ENCODE measurements at places on chromosomes 6 and 20.

GRCh38 chr20:47411161-47411560 lies 54.7 kb upstream of the ZMYND8 start:
- DNase-seq, result no peak

GRCh38 chr20:44771172-44771535 lies 25.5 kb downstream of the KCNK15 start:
- DNase-seq, result no peak

GRCh38 chr6:138107752-138108592 lies 753 bp upstream of the PERP start:
- DNase-seq, result no peak

DNA sequence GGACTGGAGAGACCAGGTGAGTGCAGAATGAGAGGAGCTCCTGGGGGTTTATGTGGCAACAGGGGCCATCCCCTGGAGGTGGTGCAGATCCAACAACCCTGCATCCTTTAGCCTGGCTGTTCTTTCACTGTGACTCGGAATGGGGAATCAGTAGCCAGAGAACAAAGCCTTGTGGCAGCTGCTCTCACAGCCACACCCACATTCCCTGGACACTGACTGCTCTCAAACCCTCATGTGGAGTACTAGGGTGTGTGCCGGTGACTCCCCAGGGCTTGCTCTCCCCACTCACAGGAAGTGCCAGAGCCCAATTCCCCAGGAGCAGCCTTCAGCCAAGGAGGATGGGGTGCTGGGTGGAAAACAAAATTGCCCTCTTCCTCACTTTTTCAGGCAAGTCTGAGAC lies 30.2 kb upstream of the GGTLC1 start:
- DNase-seq, result no peak

DNA sequence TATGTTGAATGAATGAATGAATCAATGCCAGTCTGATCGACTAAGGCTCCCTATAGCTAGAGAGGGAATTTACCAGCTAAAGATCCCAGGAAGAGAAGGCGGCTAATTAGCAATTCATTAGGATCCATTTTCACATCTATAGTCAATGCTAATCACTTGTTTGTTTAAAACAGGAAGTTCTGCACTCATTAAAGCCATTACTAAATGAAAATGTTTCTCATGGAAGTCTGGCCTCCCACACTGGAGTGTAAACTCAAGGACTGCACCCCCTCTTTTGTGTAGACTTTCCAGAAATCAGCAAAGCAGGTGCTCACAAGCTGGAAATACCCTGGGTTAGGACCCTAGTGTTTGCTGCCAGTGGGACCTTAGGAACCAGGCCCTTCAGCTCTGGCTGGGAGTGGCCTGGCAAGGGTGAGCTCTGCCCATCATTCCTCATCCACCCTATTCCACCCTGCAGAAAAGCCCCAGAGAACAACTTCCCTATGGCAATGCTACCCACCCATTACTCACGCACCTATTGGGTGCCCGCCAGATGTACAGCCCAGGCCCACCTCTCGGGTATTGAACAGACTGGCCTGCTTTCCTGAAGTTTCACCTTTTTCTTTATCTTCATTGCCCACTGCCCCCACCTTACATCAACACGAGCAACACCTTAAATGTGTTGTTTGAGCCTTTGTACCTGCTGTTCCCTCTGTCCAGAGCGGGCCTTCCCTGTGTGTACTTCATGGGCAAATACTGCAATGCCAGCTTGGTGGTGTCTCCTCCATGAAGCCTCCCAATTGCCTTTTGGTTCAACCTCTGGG lies 60.8 kb downstream of the TTI1 start:
- DNase-seq, result no peak

- DNase-seq, result peak; percentile 39
These were observed 25.9 kb downstream of the ZBP1 start for GRCh38 chr20:57594092-57594951.

GRCh38 chr6:4017834-4018170 lies 61.1 kb downstream of the FAM217A start:
- peak; percentile 38 for DNase-seq

DNA sequence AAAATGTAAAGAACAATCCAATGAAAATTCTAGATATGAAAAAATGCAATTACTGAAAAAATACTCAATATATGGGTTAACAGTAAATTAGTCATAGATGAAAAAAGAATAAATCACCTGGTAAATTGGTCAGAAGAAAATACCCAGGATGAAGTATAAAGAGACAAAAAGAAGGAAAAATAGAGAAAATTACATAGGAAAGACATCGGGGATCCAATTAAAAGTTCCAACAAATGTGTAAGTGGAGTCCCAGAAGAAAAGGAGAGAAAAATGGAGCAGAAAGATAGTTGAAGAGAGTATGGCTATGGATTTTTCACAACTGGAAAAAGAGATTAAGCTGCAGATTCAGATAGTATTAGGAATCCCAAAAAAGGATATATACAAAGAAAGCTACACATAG lies 18.7 kb upstream of the UFL1 start:
- no peak for DNase-seq

GRCh38 chr6:118353564-118353963 lies 194.5 kb upstream of the PLN start:
- DNase-seq, result no peak

DNA sequence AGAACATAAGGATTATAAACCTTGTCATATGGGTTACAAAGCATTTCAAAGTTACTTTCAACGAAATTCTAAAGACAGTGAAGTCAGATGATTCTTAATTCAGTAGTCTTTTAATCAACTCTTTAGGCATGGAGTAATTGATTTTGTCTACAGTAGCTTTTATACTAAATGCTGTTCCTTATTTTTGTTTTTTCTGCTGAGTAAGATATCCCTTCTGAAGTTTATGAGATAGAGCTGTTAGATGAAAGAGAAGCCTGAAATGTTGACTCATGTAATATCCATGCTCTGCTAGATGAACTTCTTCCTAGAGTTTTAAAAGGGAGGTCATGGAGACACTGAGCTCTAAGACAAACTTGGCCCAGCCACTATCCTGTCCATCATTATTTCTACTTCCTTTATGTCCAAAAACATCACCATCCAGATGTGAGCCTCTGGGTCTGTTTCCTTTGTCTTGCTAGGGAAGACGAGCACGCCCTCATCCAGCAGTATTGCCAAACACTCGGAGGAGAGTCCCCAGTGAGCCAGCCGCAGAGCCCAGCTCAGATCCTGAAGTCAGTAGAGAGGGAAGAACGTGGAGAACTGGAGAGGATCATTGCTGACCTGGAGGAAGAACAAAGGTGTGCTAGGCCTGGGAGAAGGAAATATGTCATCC lies 550.3 kb downstream of the UTRN start:
- DNase-seq, result no peak

- DNase-seq, result no peak
These were observed 126.4 kb downstream of the BANF2 start for GRCh38 chr20:17825960-17826843.

- DNase-seq, result no peak
These were observed 4.4 kb downstream of the VSTM2L start for GRCh38 chr20:37907330-37907676.

- peak; percentile 79 for DNase-seq
These were observed at the start of gene PLCG1 for GRCh38 chr20:41136680-41137613. Gene PLCG1, plus strand, starts transcription at chr20:41137543. Its CDS starts 99 bp downstream, at chr20:41137642.

DNA sequence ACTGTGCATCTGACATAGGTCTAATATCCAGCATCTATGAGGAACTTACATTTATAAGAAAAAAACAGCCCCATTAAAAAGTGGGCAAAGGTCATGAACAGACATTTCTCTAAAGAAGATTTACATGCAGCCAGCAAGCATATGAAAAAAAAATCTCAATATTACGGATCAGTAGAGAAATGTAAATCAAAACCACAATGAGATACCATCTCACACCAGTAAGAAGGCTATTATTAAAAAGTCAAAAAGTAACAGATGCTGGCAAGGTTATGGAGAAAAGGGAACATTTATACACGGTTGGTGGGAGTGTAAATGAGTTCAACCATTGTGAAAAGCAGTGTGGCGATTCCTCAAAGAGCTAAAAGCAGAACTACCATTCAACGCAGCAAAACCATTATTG lies 13.1 kb downstream of the METTL24 start:
- DNase-seq, result no peak

GRCh38 chr6:105626295-105627158 lies 223.6 kb upstream of the PREP start:
- DNase-seq, result no peak

DNA sequence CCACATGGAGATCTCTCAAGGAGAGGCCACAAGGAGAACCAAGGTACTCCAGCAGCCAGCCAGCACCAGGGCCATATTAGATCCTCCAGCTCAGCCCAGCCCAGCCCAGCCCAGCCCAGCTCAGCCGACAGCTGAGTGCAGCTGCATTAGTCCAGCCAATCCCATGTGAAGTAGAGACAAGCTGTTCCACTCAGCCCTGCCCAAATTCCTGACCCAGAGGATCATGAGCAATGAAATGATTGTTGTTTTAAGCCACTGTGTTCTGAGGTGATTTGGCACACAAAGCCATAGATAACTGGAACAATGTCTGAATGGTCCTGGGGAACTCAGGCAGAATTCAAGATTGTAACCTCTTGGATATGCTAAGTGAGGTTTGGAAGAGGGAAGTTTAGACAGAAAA lies 59.5 kb upstream of the BMP2 start:
- no peak for DNase-seq

DNA sequence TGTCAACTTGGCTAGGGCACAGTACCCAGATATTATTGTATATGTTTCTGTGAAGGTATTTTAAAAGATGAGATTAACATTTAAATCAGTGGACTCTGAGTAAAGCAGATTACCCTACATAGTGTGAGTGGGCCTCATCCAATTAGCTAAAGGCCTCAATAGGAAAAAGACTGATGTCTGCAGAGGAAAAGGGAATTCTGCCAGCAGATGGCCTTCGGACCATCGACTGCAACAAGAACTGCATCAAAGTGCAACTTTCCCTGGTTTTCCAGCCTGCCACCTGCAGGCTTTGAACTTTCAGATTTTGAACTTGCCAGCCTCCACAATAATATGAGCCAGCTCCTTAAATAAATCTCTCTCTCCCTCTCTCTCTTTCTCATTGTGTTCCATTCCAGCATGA lies 80.5 kb downstream of the IMPG1 start:
- no peak for DNase-seq

DNA sequence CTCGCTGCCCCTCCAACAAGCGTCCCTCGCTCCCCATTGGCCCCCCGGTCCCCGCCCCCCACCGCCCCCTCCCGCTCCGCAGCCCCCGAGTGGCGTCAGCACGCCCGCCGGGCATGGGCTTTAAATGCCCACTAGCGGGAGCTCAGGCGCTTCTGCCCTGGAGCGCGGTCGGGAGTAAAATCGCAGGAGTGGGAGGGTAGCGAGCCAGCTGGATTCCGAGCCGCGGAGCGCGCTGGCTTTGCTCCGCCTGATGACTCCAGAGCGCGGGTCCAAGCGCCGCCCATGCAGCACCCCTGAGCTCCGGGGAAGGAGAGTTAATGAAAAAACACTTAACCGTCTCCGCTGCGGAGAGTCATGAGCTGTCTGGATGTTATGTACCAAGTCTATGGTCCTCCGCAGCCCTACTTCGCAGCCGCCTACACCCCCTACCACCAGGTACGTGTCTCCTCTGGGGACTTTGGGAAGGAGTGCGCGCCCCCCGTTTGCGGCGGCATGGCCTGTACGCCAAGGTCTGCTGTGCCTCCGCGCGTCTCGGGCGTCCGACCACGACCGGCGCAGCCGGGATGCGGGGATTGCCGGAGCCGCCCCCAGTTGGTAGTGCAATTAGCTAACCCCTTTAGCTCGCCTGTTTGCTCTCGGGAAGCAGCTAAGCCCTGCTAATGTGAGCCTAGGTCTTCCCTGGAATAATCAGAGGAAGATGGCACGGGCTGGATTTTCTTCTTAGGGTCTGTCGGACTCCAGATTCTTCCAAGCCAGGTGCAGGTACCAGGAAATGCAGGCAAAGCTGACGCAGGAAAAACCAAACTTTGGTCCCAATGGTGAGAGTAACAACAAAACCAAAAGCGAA lies at the start of gene VGLL2:
TSS of gene VGLL2 (plus strand) at position 149 of the 847 bp plus-strand sequence. CDS start at position 355, 206 bp downstream.
- no peak for DNase-seq

DNA sequence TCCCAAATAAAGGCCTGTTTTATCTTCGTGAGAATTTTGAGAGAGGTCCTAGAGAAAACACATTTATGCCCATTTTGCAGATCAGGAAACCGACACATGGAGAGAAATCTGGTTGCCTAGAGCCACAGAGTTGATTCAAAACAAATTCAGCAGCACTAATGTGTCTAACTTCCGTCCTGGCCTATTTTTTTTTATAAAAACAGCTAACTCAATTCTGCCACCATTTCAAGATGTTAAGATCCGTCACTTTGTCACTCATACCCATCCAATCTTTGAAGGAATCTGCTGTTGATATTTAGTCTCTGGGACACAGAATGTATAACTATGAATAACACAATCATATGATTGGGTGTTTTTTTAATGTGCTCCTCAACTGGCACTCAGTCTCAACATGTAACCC lies 611.1 kb upstream of the ARID1B start:
- DNase-seq, result peak; percentile 17

- DNase-seq, result no peak
These were observed 32.0 kb downstream of the RPP40 start for GRCh38 chr6:4971851-4972250.

GRCh38 chr6:11092668-11093375 lies 812 bp upstream of the SMIM13 start:
- peak; percentile 48 for DNase-seq

DNA sequence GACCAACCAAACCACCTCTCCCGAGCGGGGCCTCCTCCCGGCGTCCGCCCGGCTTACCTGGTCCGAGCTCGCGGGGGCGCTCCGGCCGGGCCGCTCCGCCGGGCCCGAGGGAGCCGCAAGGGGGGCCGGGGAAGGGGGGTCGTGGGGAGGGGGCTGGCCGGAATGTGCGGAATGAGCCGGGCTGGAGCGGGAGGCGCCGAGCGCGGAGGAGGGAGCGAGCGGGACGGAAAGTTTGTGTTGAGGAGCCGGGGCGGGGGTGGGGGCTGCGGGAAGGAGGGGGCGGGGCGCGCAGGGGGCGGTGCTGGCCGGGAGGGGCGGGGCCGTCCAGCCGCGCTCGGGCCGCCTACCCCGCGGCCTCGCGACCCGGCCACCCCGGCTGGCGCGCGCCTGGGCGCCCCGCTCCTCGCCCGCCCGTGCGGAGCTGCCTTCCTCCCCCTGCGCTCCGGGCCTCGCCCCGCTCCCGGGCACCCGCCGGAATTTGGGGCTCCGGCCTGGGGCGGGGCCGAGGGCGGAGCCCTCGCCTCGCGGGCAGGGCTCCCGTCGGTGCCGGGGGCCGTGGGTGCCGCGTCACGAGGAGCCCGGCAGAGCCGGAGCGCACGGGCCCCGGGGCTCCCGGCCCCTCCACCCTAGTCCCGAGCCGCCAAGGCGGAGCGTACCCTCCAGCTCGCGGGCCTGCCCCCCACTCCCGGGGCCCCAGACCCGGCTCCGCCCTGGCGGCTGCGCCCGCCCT lies at the start of gene TEAD3:
TSS of gene TEAD3 (minus strand) at position 239 of the 730 bp plus-strand sequence.
- DNase-seq, result peak; percentile 22

Measured in CD4-positive, alpha-beta T cell treated with Interleukin-2 at 100 ng/mL for 4 hours (primary cell).